ENCODE measurements at places on chromosomes 6 and 20. TPM values are rescaled to one million over a fixed set of nuclear protein-coding genes. Genes with fewer than 3 reads are reported as not detected.

The CAP2 gene
- total RNA-seq: 10.2 TPM

The COL20A1 gene
- 0.71 TPM for total RNA-seq

The GPSM3 gene
- 0.40 TPM for total RNA-seq

The SIGLEC1 gene
- total RNA-seq: 0.02 TPM

The HRH3 gene
- not detected for total RNA-seq

The NT5E gene
- total RNA-seq: 20.5 TPM

The CCDC167 gene
- 46.3 TPM for total RNA-seq

The TCP11 gene
- total RNA-seq: not detected

The PDYN gene
- not detected for total RNA-seq

The NFYA gene
- 10.3 TPM for total RNA-seq

The SLC2A10 gene
- total RNA-seq: not detected

The KCNK16 gene
- total RNA-seq: not detected

The PSORS1C2 gene
- total RNA-seq: not detected

The VSX1 gene
- 0.93 TPM for total RNA-seq

The NKAPL gene
- not detected for total RNA-seq

The ANKRD66 gene
- not detected for total RNA-seq

The TFAP2C gene
- 11.7 TPM for total RNA-seq

The CLDN20 gene
- not detected for total RNA-seq

The SMPDL3A gene
- total RNA-seq: 3.6 TPM

The MTFR2 gene
- 12.0 TPM for total RNA-seq

The NOX3 gene
- total RNA-seq: not detected

The PPP1R14C gene
- total RNA-seq: 3.5 TPM

The DEFB128 gene
- total RNA-seq: not detected

The OR2B6 gene
- not detected for total RNA-seq

The RIPOR3 gene
- 0.02 TPM for total RNA-seq

The HSPA1A gene
- total RNA-seq: 234 TPM

The TRMT6 gene
- total RNA-seq: 61.1 TPM

The SYCP2 gene
- 0.60 TPM for total RNA-seq
